ENCODE measurements at places on chromosomes 3 and 15.

- DNase-seq: no peak
Observed at GRCh38 chr3:21562243-21562642, 188.8 kb downstream of the ZNF385D start.

DNA sequence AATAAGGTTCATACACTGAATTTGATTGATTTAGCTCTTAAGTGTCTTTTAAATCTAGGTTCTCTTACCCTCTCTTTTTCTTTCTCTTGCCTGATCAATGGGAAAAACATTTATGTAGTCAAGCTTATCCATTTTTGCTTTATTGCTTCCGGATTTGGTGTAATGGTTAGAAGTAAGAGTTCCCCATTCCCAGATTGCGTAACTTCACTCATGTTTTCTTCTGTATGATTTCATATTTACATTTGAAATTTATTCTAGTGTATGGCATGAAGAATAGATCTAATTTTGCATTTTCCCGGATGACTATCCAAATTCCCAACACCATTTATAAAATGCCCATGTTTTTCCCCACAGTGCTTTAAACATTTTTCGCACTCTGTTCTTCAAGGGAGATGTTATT, 27.9 kb upstream of the SV2B start:
- DNase-seq: no peak

DNA sequence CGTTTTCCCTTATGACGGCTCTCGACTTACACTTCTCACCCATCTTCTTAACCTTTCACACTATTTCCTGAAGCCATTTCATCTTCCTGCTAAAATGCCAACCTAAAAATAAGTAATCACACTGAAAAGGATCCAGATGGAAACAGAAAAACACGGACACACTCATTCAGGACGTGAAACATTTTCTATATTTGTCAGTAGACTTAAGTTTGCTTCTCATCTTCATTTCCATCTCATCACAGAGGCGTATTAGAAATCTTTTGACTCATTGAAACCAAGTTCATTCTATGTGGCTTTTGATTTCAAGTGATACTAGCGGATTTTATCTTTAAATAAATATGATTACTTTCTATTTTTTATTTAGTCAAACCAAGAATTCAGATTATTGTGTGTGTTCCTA, 27.4 kb upstream of the DLG1 start:
- DNase-seq: no peak

GRCh38 chr15:66767240-66767659, 65.2 kb downstream of the SMAD6 start:
- no peak for DNase-seq

DNA sequence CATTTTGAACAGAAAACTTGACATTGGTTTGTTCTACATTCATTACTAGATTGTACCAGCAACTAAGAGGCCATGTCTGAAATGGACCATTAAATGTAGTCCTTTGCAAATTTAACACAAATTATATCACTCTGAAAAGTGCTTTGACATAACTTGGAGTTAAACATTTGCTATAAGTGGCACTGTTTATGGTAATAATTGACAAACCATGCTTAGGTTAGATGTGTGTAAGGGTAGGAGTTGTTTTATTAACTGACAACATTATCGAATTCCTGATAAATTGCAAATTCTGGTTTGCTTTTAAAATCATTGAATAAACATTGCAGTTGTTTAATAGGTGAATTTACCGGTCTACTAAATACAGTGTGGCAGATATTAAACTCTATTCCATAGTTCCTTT, 6.1 kb upstream of the TMEM207 start:
- no peak for DNase-seq

DNA sequence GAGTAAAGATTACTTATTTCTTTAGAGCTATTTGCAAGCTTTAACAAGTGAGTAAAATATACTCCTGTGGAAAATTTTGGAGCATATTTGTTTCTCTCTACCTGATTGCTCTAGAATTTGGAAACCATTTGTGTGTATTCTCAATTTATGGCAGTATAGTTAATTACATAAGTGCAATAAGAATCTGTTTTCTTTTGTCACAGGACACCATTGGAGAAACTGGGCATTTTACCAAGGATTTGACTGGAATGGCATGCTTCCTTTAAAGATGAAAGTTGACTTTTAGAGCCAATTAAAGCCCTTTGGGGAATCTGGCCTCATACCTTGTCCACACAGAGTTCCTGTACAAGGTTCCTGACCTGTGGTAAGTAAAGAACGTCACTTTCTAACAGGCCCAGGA, 38.4 kb downstream of the PAQR5 start:
- no peak for DNase-seq

GRCh38 chr3:166291186-166291955, 454.1 kb upstream of the BCHE start:
- no peak for DNase-seq

Measured in stimulated activated CD8-positive, alpha-beta memory T cell treated with anti-CD3 and anti-CD28 coated beads, Interleukin-7, amount 100 ng/mL, for 48 hours (primary cell).